Cerebellum (tissue), 4 donors: ENCODE measurements at places on chromosomes 6 and 20. TPM values are rescaled to one million over a fixed set of nuclear protein-coding genes. Genes with fewer than 3 reads are reported as not detected.

DNA sequence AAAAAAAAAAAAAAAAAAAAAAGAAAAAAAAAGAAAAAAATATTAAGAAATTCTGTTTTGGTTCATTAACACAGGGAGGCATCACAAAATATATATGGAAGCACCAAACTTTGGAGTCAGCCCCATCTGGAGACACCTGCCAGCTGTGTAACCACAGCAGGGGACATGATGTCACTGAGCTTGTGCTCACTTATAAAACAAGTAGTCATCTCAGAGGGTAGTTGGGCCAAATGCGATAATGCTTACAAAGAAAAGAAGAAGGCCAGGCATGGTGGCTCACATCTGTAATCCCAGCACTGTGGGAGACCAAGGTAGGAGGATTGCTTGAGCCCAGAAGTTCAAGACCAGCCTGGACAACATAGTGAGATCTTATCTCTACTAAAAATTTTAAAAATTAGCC is 1.1 kb upstream of the BNIP5 start:
- no peak for DNase-seq

DNA sequence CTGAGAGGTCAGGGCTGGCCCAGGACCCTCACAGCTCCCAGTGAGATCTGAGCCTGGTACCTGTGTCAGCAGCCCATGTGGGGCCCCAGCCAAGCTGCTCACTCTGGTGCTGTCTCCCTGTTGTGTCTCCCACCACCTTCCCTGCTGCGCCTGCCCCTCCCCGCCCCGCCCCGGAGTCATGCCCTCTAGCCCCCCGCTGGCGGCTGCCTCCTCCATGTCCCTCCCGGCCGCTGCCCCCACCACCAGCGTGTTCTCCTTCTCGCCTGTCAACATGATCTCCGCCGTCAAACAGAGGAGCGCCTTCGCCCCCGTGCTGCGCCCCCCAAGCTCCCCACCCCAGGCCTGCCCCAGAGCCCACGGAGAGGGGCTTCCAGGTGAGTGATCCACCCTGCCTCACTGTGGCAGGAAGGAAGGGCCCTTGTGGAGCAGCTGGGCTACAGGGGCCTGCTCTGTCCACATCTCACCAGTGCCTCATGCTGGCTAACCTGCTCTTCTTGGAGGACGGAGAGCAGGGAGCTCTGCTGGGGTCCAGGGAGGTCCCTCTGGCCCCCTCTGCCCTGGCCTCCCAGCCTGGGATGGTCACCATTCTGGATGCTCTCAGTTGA is 44.9 kb downstream of the CPXM1 start:
- no peak for DNase-seq

- DNase-seq, result no peak
These were observed 169.4 kb downstream of the SYNDIG1 start for GRCh38 chr20:24638591-24639548.

DNA sequence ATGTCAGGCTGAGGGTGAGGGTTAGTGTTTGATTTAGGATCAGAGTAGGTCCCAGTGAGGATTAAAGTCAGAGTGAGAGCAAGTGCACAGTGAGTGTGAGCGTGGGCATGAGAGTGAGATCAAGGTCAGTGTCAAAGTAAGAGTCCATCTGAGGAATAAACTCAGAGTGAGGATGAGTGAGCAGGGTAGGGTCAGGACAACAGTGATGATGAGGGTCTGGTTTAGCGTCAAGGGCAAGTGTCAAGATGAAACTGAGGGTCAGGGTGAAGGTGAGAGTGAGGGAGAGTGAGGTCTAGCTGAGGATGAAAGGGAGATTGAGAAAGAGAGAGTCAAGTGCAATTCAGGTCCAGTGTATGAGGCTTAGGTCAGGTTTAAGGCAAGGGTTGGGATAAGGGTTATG is 7.7 kb upstream of the ZNF343 start:
- DNase-seq, result no peak

PRPH2 gene
- total RNA-seq, result 5.4 TPM
